ENCODE measurements at places on chromosomes 7 and 10.

- no peak for DNase-seq
Observed at GRCh38 chr7:140601566-140602174, 38.9 kb downstream of the DENND2A start.

DNA sequence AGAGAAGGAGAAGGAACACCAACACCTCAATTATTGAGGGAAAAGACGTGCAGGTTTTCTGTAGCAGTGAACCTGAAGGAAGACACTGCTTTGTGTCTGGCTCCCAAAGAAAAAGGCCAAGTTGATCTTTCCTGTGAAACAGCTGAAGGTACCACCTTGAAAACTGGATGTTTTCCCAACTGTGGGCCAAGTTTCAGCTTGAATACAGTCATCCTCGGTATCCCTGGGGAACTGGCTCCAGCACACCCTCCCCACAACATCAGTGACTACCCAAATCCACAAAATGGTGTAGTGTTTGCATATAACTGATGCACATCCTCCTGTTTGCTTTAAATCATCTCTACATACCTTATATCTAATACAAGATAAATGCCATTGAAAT is 297.0 kb upstream of the PITRM1 start:
- no peak for DNase-seq

- peak; percentile 49 for DNase-seq
Observed at GRCh38 chr7:111090846-111091245, at the start of gene LRRN3. Gene LRRN3, plus strand, starts transcription at chr7:111091127. Its CDS starts 31,646 bp downstream, at chr7:111122773.

DNA sequence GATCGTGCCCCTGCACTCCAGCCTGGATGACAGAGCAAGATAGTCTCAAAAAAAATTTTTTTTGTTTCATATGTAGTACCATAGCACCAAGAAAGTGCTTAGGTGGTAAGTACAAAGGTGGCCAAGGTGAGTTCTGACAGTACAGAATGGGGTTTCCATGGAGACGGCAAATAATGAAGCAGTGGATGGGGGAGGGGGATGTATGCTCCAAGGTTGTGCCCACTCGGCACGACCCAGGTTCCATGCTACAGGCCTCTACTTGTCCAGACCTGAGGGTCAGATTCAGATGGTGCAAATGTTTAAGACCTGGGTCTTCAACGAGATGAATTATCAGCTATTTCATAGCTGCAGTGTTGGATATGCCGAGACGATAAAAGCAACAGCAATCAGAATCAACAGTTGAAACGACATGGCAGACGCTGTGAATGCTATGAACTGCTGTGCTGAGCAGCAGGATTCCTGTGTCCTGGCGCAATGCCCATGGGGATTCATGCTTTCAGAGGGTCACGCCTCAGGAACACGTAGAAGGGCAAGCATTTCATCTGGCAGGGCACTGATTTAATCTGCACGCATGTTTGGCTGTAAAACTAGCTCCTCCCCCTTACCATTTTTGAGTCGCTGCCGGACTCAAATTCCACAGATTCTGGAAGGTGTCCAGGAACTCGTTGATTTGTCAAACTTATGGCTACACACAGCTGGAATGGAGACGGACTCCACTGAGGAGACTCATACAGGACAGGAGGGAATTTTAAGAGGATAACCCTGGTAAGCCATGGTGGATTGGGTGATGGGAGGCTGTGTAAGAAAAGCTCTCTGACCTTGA is 256.5 kb downstream of the FRMD4A start:
- DNase-seq = no peak

DNA sequence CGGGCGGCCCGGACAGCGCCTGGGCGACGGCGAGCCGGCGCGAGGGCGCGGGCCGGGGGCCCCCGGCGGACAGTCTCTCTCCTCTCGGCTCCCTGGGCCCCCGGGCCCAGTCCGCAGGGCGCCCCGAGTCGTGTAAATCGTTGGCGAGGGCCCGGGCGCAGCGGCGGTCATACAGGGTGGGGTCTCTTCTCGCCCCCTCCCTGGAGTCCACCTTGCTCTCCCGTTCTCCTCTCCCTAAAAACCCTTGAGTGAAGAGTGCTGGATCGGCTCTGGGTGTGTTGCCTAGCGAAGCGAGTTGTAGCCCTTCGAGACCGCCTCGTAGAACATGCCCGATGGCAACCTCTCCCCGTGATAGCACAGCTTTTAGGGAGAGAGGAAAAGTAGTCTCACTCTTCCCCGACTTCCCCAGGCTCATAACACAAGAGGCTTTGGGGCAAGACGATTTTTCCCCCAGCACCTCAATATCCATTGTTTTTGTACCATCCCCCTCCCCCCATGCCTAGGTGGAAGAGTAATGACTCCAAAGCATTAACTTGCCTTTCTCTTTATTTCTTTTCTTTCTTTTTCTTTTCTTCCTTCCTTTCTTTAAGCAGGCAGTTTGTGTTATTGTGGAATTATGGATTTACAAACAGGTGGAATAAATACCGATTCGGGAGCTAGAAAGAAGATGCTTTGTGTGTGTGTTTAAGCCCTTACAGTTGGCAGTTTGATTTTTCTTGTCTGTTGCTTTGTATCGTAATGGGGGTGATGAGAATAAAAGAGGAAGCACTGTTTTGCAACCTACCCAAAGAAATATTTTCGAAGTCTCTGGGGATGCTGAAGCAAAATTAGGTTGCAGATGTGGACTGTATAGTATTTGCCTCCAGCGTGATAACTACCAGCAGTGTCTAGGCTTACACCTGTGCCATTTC is 822 bp downstream of the SHOC2 start:
- no peak for DNase-seq

DNA sequence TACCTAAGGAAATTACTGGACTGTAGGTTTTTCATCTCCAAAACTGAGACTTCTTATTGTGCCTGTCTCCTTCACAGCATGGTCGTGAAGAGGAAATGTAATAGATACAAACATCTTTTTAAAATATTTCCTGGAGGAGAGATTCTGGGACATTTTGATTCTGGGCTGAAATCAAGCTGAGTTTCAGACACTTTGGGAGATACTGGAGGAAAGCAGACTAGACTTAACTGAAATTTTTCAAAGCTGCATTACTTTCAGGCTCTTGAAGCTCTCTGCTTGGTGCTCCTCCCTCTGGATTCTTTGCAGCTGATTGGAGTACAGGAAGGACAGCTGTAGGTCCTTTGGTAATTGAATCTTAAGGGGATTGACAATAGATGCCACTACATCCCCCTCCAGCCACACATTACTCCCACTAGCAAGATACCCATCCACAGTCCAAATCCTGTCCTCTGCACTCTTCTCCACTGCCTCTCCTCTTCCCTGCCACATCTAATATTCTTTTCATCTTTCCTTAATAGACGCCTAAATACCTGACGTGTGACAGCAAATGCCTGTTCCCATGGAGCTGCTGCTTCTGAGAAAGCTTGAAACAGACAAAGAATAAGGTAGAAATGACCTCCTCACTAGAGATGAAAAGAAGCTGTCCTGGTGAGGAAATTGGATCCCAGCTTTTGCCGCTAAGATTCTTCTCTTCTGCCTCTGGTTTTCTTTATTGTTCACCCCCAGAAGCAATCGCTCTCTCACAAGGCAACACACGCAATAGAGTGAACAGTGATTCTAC is 111.5 kb upstream of the PHYHIPL start:
- DNase-seq = no peak

- DNase-seq = no peak
Observed at GRCh38 chr10:70509757-70510147, 31.2 kb downstream of the PALD1 start.

- DNase-seq = no peak
Observed at GRCh38 chr10:125626671-125627070, 56.3 kb downstream of the TEX36 start.

DNA sequence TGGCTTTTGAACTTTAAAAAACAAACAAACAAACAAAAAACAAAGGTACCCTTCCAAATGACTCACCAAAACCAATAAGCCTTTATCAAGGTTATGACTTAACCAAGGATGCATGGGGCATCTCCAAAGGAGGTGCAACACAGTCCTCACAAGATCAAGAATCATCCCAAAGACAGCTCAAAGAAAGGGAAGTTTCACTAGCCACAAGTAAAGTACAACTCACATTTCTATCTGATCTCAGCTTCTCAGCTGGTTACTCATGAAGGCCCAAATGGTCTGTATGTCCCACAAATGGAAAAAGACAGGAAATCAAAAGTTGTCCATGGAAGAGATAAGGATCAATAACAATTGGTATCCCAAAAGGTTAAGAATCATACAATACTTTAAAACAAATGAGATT is 6.0 kb upstream of the MKLN1 start:
- no peak for DNase-seq
